ENCODE measurements at places on chromosomes 16 and 17.

DNA sequence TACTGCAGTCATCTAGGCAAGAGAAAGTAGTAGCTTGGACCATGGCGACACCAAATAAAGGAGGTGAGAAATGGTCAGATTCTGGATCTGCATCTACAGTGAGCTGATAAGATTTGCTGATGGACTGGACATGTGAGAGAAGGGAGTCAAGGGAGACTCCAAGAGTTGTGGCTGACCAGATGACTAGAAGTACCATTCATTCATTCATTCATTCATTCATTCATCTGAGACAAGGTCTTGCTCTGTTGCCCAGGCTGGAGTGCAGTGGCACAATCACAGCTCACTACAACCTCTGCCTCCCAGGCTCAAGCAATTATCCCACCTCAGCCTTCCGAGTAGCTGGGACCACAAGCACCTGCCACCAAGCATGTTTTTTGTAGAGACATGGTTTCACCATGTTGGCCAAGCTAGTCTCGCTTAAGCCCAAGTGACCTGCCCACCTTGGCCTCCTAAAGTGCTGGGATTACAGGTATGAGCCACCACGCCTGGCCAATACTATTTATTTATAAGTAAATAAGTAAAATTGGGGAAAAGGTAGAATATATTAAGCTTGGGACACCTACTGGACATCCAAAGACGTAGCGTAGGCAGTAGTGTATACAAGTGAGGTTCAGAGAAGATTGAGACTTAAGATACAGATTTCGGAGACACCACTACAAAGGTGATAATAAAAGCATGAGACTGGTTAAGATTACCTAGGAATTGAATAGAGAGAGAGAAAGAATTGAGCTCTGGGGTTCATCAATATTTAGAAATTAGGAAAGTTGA is 15.7 kb upstream of the RNF43 start:
- DNase-seq: no peak

DNA sequence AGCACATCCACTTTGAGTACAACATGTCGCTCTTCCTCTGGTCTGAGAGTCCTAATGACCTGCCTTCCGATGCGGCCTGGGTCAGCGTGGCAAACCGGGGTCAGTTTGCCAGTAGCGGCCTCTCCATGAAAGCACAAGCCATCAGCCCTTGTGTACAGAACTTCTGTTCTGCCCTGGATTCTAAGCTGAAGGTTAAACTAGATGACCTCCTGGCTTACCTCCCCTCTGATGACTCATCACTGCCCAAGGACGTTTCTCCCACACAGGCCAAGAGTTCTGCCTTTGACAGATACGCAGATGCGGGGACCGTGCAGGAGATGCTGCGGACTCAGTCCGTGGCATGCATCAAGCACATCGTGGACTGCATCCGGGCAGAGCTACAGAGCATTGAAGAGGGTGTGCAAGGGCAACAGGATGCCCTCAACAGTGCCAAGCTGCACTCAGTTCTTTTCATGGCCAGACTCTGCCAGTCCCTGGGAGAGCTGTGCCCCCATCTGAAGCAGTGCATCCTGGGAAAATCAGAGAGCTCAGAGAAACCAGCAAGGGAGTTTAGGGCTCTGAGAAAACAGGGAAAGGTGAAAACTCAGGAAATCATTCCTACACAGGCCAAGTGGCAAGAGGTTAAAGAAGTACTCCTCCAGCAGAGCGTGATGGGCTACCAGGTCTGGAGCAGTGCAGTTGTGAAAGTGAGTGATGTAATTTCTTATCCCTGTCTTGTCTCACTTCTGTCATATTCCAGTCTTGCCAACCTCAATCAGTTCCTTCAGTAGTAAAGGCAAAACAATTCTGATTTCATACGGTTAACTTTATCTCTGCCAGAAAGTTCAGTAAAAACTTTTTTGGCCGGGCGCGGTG is 8.6 kb downstream of the COG1 start:
- DNase-seq: no peak

GRCh38 chr16:31073142-31073969 is 684 bp downstream of the ZNF668 start:
- DNase-seq: peak; percentile 78

- DNase-seq: no peak
Observed at GRCh38 chr17:49629447-49629846, 48.5 kb downstream of the SPOP start.

GRCh38 chr16:17329391-17329790 is 141.4 kb downstream of the XYLT1 start:
- DNase-seq: no peak

- no peak for DNase-seq
Observed at GRCh38 chr17:54435966-54436365, 464.7 kb upstream of the TOM1L1 start.

GRCh38 chr16:10180042-10180770 is 2.0 kb downstream of the GRIN2A start:
- no peak for DNase-seq

DNA sequence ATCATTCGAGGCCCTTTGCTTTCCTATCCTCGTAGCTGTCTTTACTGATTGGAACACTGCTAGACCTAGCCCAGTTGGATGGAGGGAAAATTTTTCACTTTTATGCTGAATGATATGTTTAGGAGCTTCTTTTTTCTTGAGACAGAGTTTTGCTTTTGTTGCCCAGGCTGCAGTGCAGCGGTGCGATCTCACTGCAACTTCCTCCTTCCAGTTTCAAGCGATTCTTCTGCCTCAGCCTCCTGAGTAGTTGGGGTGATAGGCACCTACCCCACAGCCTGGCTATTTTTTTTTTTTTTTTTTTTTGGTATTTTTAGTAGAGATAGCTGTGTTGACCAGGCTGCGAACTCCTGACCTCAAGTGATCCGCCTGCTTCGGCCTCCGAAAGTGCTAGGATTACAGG is 17.3 kb upstream of the PSMC5 start:
- DNase-seq: no peak

- no peak for DNase-seq
Observed at GRCh38 chr16:72995151-72995881, 52.6 kb downstream of the ZFHX3 start.

DNA sequence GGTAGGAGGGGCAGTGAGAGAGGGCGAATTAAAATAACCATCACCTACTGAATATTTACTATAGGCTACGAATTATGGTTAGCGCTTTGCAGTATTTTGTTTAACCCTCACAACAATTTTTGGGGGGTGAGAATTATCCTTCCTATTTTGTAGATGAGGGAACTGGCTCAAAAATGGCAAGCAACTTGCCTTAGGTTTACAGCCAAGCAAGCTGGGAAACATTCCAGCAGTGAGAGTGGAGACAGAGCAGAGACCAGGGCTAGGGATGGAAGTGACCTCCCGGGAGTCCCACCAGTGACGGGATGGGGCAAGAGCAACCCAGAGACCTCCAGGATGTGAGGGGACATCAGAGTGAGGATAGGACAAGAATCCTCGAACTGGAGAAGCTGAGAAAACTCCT is 352 bp upstream of the VMO1 start:
- no peak for DNase-seq

DNA sequence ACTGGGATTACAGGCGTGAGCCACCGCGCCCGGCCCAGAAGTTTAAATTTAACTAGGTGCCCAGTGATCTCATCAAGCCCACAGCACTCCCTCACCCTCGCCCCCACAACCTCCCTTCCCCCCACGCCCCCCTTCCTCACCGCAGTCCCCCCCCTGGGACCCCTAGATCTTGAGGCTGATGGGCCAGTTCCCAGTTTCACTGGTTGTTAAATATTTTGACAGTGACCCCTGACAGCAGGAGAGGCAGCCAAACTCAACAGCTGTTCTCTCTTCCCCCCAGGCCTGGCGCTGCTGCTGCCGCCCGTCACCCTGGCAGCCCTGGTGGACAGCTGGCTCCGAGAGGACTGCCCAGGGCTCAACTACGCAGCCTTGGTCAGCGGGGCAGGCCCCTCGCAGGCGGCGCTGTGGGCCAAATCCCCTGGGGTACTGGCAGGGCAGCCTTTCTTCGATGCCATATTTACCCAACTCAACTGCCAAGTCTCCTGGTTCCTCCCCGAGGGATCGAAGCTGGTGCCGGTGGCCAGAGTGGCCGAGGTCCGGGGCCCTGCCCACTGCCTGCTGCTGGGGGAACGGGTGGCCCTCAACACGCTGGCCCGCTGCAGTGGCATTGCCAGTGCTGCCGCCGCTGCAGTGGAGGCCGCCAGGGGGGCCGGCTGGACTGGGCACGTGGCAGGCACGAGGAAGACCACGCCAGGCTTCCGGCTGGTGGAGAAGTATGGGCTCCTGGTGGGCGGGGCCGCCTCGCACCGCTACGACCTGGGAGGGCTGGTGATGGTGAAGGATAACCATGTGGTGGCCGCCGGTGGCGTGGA is 15.6 kb downstream of the QPRT start:
- no peak for DNase-seq

DNA sequence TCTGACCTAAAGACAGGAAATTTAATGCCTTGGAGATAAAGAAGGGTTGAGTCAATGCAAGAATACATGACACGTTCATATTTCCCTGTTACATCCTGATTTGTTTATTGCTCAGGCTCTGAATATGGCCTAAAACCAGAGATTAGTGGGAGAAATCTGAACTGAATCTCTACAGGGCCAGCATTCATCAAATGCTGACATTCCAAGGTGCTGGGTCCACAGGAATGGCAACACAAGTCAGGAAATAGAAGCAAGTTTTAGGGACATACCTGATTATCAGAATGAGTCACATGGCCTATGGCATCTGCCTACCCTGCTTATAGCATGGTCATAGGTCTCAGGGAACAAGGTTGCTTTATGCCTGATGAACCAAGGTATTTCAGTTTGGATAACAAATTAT is 117.4 kb upstream of the CES5A start:
- no peak for DNase-seq

DNA sequence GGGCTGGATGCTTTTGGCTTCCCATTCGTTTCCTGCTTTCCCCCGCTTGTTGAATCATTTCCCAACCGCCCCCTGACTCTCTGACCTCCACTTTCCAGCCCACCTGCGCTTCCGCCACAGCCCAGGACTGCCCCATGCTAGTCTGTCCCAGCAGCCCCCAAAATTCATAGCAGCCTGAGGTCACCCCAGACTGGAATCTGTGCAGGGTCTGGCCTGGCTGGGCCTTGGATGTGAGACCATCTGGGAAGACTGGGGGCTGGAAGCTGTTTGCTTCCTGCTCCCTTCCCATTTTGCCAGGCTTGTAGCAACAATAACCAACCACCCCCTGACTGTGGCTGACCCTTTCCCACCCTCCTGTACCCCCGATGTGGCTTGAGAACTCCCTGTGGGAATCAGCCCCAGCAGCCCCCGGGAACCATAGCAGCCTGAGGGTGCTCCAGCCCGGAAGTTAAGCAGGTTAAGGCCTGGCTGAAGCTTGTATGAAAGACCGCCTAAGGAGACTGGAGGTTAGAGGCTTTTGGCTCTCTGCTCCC is 2290.8 kb downstream of the TP53TG3F start:
- no peak for DNase-seq

GRCh38 chr16:86965840-86966550 is 351.2 kb downstream of the C16orf95 start:
- DNase-seq: no peak

DNA sequence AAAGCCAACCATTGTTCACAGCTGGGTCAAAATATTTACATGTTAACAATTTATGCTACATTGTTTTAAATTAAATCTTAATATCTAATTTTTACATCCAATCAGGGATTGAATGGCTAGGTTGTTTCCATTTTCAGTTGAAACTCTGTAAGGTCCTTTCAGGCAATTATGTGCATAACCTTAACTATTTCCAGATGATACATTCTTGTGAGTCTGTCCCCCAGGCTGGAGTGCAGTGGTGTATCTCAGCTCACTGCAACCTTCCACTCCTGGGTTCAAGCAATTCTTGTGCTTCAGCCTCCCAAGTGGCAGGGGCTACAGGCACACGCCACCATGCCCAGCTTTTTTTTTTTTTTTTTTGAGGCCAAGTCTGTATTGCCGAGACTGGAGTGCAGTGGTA is 10.4 kb downstream of the CDC42EP4 start:
- no peak for DNase-seq

DNA sequence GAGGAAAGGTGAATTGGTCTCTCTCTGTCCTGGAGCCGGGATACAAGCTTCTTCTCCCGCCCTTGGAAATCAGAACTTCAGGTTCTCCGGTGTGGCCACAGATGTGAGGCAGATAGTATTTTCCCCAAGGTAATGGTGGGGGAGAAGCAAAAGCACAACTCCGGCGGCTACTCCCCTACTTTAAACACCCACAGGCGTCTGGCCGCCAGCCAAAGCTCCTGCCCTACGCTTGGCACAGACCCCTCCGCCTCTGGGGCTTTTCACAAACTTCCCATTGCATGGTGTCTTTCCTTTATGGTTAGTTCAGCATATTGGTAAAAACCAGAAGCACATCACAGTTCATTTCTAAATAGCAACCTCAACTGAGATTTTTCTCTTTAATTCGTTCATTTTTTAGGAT is 39.4 kb upstream of the B4GALNT2 start:
- DNase-seq: no peak

DNA sequence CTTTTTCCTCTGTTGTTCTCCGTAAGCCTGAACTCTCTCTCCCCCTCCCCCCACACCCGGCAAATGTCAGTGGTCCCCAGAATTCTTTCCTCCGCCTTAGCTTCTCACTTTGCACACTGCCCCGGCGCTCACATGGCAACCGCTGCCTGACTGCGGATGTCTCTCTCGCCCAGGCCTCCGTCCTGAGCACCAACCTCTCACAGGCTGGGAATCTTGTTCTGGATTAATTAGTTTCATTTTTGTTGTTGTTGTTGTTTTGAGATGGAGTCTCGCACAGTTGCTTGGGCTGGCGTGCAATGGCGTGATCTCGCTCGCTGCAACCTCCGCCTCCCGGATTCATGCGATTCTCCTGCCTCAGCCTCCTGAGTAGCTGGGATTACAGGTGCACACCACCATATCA is 16.7 kb downstream of the C17orf100 start:
- no peak for DNase-seq

- DNase-seq: no peak
Observed at GRCh38 chr17:28634206-28634865, 10.6 kb downstream of the BLTP2 start.

GRCh38 chr16:75494184-75494583 is 1.1 kb downstream of the CHST6 start:
- no peak for DNase-seq

GRCh38 chr16:71555230-71555891 is 21.5 kb downstream of the TAT start:
- DNase-seq: no peak

DNA sequence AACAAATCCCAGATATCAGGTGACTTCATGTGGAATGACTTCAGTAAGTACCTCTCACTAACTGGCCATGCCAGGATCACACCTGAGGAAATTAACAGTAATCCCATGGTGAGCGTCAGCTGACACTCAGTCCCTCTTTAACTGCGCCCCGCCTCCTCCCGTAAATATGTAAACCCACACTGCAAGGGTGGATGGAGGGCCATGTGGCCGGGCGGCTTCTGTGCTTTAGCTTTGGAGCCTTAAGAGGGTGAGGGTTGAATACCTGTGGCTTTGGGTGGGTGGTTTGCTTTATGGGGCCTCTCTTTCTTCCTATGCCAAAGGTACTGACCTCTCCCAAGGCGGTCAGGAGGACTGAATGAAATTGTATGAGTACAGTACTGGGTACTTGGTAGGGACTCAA is 141.7 kb downstream of the MRM1 start:
- DNase-seq: no peak

GRCh38 chr17:69508814-69509213 is 94.3 kb downstream of the MAP2K6 start:
- no peak for DNase-seq

All from naive B cell (primary cell).